ENCODE measurements at places on chromosomes 2 and 18.

DNA sequence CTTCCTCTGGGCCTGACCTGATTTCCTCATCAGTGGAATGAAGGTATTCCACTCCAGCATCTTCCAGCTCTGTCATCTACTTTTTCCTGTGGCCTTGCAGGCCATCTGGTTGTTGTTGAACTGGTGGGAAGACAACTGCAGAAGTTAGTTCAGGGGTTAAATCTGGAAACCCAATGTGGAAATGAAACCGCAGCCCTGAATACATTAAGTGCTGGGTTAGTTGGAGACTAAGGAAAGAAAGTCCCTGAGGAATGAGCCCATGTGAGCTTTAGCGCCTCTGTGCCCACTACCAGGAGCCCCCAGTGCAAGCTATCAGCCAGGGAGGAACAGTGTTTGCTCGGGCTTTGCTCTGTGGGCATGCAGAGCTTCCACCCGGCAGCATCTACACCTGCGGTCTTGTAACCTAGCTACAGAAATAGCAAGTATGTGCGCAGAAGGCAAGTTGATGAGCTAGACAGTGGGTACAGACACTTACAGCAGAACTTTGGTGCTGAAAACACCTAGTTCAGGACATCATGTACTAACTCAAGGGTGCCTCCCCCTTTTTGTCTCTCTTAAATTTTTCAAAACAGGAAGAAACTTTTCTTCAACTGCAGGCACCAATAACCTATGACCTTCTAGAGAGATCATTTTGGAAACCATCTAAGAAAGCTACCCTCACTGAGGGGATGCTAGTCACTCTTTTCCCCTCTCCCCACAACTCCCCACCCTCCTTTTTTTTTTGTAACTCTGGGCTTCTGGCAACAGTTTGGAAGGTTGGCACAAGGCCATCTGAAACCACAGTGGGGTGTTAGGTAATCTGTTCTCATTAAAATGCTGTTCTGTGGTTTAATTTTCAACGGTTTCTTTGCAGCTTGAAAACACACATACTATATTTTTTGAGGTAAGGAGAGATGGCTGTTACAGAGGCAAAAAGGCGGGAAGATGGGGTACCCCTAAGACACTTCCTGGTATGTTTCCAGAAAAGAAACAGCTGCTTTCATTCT, 18.3 kb upstream of the CXCR4 start:
- peak; percentile 87 for DNase-seq

GRCh38 chr2:106853631-106854030, 32.3 kb downstream of the ST6GAL2 start:
- no peak for DNase-seq

GRCh38 chr2:119536707-119537106, 7.5 kb upstream of the CFAP221 start:
- DNase-seq, result no peak

GRCh38 chr2:15141211-15141610, 419.9 kb downstream of the NBAS start:
- DNase-seq, result no peak

DNA sequence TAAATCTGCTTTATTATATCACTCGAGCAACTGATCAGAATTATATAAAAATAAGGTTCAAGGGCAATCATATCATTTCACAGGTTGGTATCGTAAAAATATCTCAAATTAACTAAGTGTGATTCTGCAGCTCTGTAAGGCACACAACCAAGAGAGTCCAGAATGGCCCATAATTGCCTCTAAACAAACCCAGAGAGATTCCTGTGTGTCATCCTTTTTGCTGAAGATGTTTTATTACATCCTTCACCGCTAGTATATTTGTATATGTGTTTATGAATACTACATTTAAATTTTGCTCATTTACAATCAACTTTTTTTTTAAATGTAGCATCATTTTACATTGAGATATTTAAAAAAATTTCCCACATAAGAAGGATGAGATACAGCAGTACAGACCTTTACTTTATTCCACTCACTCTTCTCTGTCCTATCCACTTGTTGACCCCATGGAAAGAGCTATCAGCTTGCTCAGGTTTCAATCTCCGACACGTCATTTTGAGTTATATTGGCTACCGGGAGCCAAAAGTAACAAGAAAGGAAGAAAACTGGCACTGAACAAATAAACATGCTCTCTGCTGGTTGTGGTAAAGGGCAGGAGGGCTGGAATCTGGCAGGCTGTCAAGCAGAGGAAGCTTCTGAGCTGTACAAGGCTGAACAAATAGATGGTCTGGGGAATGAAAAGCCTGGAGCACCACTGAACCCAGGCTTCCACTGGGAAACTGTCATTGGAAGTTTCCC, 23.1 kb downstream of the PLA2R1 start:
- DNase-seq, result no peak

- no peak for DNase-seq
Measured at GRCh38 chr2:86241611-86242010, 42.4 kb downstream of the MRPL35 start.

GRCh38 chr2:3483986-3484960, 35.1 kb downstream of the ADI1 start:
- DNase-seq, result no peak

DNA sequence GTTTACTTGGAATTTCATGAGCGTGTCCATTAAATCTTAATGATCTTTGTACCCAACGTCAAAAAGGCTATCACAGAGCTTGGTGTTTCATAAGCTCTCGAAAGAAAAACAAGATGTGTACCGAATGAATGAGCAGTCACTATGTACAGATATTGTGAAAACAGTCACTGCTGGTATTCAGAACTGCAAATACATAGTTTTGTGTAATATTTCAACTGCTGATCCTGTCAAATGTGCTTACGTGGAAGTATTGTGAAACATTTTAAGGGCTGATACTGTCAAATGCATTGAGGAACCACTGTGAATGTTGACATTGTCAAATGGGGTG, 184.2 kb upstream of the KLHL29 start:
- peak; percentile 10 for DNase-seq

GRCh38 chr2:134468164-134468563, 214.3 kb downstream of the MGAT5 start:
- no peak for DNase-seq

DNA sequence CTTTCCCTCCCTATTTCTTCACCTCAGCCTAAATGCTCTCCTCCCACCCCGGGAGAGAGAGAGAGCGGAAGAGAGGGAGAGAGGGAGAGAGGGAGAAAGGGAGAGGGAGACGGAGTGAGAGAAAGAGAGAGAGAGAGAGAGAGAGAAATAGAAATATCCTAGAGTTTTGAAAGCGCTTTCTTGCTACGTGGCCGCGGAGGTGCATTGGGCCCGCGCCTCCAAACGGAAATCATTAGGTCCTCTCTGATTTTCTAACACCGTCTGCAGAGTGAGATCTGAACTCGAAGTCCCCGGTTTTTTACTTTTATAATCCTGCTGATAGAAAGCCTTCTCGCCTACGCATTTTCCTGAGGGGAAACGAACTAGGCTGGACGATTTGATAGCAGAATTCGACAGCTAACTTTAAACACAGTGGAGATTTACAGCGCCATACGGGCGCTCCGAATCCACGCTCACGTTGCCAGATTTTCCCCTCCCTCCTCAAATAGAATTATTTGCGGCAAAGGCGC, 903 bp upstream of the EVX2 start:
- peak; percentile 14 for DNase-seq

DNA sequence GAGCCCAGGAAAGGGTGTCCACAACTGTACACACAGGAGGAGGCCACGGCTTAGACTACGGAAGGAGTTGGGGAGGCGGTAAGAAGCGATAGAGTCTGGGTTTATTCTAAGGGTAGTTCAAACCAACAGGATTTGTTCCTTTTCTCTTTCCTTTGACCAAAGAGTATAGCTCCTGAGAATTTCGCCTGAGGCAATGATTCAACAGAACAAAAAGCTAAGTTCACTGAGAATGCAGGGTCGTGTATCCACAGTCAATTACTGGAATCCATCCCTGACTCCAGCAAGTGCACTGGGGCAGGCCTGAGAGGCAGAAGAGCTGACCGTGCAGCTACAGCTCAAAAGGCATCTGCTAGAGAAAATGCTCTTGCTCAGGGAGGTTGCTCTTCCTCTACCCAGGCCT, 140.9 kb downstream of the TFCP2L1 start:
- no peak for DNase-seq

DNA sequence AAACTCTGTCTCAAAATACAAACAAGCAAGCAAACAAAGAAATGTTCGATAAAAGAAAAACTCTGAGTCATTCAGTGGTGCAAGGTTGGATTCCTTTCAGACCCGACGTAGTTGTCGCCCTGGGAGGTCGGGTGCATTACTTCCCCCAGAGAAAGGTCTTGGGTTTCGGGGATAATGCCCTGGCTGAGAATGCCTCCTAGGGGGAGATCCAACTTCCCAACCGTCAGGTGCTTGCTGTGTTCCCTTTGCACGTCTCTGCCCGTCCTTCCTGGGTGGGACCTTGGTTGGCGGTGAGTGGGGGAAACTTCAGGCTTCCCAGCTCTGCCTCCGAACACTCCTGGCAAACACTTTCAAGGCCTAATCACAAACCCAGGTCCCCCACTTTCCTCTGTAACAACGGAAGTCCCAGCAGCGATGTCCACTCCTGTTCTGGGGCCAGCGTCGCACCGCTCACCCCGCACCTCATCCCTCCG, 609 bp downstream of the TPGS2 start:
- no peak for DNase-seq

GRCh38 chr18:32021756-32022564, 3.3 kb downstream of the RNF125 start:
- DNase-seq, result no peak

- no peak for DNase-seq
Measured at GRCh38 chr2:198546122-198546521, 741.7 kb downstream of the PLCL1 start.

- no peak for DNase-seq
Measured at GRCh38 chr2:76341439-76341838, 630.7 kb upstream of the GCFC2 start.

- no peak for DNase-seq
Measured at GRCh38 chr2:156687126-156687525, 250.9 kb downstream of the GPD2 start.

DNA sequence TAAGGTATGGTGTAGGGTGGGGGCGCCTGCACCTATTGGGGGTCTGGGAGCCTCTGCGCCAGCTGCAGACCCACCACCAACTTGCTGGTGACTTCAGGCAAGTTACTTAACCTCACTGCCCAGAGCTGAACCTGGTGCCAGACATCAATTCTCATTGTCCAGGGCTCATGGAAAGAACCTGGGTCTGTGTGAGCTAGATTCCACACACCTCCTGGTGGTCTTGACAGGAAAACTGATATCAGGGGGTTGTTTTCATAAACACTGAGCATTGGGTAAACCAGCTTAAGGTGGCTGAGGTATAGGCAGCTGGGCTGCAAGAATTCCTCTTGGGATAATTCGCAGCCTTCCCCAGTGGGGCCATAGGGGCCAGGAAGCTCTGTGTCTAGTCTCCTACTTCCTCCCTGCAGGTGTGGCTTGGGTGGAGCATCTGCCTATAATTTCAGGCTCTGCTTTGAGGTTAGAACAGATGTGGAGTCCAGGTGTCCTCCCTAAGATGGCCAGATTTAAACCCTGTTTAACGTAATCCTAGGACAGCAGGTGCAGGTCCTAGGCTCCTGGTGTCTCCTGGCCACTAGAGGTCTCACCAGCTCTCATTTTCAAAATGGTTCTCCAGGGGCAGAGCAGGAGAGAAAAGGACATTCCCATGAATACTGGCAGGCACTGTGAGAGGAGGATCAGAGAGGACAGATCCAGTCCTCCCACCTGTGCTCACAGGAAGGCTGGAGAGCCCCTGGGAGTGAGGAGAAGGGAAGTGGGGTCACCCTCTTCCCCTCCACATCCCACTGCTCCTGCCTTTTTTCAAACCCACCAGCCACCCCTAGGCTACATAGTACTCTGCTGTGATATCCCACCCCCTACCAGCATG, 100.4 kb upstream of the SMAD2 start:
- DNase-seq, result peak; percentile 50

DNA sequence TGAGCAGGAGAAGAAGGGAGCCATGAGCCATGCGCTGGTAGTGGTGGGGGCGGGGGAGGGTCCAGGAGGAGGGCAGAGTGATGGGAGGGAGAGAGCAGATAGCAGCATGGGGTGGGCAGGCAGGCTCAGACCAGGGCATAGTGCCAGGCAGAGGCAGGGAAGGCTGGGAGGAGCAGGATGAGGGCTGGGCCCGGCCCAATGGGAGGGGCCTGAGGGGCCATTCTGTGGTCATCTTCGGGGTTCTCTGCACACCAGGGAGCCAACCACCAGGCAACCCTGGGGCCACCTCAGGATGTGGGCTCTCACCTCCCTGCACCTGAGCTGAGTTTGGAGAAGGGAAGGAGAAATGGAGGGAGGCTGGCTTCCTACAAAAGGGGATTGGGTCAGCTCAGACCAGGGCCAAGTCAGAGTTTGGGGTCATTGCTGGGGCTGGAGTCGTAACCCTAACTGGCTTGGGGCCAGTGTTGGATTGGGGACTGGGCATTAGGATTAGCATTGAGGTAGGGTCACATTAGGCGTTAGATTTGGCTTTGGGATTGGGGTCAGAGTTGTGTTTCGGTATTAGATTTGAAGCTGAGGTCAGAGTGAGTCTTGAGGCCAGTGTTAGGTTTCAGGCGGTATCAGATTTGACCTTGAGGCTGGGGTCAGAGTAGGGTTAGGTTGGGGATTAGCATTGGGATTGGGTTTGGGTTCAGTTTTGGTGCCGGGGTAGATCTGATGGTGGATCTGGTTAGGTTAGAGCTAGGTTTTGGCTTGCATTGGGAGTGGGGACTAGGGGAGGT, 11.2 kb downstream of the VIL1 start:
- DNase-seq, result peak; percentile 91

- no peak for DNase-seq
Measured at GRCh38 chr2:36058953-36059352, 296.6 kb upstream of the CRIM1 start.

- peak; percentile 72 for DNase-seq
Measured at GRCh38 chr2:181308766-181309515, 148.2 kb upstream of the ITGA4 start.

DNA sequence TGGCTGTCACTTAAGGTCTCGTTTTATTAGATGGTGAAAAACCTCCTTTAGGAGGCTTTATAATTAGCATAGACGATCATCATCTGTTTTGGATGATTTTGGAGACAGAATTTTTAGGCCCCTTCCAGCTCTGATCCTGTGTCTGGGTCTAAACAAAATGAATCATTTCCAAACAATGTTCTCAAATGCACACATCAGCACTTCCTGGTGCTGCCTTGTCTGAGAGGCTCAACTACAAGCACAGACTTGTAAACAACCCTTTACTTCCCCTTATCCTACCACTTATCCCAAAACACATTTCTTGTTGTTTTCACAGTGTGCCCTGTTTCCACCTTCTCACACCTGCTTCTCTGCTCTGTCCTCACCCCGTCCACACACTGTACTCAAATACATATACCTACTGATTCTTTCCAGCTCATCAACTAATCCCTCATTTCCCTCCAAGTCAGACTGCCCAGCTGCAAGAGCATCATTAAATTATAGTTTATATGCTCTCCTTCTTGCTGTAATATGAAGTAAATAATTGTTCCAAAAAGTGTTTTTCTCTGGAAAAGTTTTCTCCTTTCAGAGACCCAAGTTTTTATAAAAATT, 71.2 kb upstream of the COL3A1 start:
- no peak for DNase-seq

DNA sequence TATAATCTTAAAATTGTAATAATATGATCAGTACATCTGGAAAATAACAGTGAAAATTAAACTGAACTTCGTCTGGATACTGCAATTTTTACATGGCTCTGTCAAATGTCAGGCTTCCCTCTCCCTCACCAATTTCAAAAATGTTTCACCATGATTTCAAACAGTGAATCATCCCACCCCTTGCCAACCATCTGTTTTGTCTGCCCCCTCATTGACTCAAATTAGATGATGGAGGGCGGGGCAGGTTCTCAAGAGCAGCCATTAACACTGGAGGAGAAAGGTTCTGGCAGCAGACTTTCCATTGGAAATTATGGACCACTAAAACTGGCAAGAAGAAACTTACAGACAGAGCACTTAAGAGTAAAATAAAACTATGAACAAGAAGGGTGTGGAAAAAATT, 1195.7 kb upstream of the ZEB2 start:
- no peak for DNase-seq
